ENCODE measurements at places on chromosomes 3 and 15.
A peak's percentile ranks its signal among the peaks of the same experiment; 100 is the strongest.

DNA sequence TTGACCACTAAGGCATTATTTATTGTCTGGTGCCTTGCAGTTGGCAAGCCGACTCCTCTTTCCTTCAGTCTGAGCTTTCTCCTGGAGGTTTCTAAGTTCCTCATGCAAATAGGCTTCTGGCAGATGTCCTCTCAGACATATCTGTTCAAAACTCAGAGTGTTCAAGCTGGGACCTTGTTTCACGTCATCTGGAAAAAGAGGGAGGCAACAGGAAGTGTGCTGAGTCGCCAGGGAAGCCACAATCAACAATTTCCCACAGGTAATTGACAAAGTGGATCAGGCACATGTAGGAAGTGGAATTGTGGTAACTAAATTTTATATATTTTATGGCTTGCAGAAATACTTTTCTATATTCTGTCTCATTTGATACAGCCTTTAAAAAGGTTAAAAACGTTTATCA, 14.6 kb downstream of the SCG5 start:
- no peak for DNase-seq

DNA sequence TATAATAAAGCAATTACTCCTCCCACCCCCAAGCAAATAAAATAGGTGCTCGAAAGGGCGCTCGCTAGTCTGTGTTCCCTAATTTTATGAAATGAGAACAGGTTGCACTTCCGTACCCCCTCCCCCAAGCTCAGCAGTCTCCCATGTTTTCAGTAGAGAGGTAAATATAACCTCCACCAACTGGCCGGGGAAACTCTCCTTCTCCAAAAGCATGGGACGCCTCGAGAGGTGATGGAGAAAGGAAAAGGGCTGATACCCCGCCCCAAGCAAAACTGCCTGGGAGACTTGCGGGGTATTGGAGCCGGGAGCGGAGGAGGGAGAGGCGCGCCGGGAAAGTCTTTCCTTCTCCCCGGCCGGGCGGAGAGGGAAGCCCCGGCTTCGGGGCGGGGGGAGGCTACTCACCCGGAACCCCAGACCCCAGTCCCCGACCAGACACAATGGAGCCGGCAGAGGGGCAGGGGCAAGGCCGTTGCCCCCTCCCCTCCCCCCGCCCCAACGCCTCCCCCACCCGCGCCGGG, 605 bp downstream of the DCUN1D1 start:
- DNase-seq: peak; percentile 6

DNA sequence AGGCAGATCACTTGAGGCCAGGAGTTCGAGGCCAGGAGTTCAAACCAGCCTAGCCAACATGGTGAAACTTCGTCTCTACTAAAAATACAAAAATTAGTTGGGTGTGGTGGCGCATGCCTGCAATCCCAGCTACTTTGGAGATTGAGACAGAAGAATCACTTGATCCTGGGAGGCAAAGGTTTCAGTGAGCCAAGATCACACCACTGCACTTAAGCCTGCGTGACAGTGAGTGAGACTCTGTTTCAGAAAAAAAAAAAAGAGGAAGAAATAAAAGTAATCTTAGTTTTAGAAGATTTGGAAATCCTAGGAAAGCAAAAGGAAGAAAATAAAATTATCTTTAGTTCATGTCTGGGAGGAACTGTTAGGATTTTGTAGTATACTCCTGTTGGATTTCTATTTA, 77.2 kb downstream of the IL12A start:
- DNase-seq: no peak

DNA sequence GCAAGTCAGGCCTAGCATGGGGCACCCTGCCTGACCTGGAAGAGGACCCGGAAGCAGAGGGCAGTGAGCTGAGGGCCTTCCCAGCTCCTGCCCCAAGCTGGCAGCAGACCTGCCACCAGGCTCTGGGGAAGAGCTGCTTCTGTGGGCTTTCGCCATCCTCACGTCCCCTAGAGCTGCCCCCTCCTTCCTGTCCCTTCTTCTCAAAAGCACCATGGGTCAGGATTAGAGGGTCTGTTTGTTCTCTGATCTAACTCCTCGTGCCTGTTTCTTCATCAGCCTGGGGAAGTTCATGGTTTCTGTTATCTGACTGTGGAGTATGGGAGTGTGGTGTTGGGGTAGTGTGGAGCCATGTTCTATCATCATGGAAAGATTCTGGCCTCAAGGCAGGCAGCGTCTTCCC, 58.4 kb upstream of the POLG start:
- no peak for DNase-seq

DNA sequence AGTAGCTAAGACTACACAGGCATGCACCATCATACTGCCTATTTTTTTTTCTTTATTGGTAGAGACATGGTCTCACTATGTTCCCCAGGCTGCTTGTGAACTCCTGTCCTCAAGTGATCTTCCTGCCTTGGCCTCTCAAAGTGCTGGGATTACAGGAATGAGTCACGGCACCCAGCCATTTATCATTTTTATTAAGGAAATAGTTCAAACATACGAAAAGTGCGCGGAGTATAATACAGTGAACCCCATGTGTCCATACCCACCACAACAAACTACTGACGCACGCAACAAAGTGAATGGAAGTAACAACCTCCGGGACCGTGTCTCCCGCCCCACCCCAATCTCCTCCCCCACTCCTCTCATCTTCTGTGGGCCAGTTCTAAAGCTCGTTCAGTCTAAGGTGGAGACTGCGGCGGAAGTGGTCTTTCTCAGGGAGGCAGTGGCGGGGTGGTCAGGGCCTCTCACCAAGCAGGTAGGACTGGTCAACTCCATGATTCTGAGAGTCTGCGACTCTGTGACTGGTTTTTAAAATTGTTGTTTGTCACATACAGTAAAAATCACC, 42.1 kb downstream of the DNAJB8 start:
- no peak for DNase-seq

DNA sequence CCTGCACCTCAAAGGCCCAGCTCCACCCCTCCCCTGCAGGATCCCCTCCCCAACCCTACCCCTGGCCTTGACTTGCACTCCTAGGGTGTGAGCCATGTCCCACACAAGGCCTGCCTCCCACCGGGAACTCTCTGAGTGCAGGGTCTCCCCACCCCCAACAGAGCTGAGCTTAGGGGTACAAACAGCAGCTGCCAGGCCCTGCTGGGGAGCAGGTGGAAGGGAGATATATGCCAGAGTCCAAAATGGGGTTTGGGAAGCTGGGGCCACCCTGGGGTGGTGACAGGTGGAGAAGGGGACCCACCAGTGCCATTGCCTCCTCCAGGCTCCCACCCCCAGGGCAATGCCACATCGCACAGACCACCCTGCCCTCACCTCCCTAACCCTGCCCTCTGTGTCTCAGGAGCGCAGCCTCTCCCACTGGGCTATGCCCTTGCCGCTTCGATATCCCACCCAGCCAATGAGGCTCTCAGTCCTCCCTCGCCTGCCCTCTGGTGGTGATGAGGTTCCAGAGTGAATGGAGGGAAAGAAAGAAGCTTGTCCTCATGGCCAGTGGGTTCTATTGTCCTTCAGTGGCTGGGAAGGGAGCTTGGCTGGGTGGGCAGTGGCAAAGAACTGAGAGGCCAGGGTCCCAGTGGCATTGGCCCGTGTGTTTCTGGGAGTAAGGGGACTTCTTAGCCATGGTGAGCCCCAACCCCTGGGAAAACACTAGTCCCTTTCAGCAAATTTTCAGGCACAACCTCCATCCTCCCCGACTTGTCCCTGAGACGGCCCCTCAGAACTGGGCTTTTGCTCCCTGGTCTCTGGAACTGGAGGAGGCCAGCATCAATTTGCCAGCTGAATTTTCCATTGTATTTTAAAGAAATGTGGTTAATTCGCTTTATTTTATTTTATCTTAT, 46.8 kb downstream of the CYP11A1 start:
- DNase-seq: peak; percentile 51

DNA sequence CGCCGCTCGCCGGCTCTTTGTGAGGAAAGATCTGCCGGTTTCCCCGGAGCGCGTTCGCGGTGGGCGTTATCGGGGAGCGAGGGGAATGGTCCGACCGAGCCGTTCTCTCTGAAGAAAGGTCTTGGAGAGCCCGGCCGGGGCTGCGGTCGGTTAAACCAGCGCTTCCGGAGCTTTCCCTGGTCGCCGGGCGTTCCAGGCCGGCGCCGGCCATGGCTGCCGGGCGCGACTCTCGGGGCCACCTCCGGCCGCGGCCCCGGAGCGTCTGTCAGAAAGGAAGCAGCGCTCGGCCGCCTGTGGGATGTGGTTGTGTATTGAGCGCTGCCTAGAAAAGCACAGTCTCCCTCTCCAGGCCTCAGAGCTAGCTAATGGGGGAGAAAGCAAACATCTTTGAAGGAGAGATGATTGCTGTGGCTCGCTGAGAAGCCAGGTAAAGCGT, 731 bp downstream of the FYTTD1 start:
- peak; percentile 75 for DNase-seq

DNA sequence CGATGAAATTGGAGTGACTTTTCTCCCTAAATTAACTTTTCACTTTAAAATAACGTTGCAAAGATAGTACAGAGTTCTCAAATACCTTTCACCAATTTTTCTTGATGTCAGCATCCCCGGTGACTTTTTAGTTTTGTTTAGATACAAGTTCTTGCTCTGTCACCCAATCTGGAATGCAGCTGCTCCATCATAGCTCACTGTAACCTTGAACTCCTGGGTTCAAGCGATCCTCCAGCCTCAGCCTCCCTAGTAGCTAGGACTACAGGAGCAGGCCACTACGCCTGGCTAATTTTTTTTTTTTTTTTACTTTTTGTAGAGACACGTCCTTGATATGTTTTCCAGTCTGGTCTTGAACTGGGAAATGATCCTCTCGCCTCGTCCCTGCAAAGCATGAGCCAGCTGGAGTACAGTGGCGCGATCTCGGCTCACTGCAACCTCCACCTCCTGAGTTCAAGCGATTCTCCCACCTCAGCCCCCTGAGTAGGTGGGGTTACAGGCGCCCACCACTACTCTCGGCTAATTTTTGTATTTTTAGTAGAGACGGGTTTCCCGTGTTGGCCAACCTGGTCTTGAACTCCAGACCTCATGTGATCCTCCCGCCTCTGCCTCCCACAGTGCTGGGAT, 747 bp downstream of the NSUN3 start:
- no peak for DNase-seq

DNA sequence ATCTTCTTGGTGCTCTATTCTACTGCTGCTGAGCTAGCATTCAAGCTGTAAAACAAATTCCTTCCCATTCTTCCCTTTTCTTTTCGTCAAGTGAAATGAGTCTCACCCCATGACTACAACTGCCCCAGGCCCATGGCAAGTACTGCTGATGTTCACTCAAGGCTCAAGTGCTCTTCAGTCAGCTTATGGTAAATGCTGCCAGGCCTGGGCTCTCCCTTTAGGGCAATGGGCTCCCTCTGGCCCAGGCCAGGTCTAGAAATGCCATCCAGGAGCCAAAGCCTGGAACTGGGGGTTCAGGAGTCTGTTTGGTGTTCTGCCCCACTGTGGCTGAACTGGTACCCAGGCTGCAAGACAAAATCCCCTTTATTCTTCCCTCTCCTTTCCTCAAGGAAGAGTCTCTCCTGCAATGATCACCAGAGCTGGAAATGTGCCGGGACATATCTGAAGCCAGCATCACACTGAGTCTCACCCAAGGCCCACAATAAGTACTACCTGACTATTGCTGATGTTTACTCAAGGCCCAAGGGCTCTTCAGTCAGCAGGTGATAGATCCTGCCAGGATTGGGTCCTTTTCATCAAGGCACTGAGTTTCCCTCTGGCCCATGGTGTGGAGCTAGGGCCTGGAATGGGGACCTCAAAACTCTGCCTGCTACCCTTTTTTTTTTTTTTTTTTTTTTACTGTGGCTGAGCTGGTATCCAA, 205.0 kb upstream of the STAC start:
- no peak for DNase-seq

DNA sequence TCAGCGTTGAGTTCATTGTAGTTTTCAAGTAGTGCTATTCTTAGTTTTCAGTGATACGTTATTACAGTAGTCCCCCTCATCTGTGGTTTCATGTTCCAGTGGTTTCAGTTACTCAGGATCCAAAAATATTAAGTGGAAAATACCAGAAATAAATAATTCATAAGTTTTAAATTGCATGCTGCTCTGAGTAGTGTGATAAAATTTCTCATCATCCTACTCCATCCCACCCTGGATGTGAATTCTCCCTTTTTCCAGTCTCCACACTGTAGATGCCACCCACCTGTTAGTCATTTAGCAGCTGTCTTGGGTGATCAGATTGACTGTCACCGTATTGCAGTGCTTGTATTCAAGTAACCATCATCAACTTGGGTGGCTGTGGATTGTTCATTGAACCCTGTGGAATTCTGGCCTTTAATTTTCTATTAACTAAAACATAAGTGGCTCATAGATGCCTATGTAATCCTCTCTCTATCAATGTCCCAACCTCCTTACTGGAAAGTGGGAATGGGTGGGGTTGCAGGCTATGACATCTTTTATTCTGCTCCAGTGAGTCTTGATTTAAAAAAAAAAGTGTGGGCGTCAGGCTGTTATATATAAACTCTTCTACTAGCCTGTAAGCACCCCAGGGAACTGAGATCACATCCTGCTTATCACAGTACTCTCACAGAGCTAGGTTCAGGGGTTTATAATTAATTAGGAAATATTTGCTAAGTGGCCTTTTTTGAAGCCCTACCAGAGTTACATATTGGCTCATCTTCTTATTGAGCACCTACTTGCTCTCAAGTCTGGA, 97.5 kb downstream of the CFAP20DC start:
- no peak for DNase-seq

DNA sequence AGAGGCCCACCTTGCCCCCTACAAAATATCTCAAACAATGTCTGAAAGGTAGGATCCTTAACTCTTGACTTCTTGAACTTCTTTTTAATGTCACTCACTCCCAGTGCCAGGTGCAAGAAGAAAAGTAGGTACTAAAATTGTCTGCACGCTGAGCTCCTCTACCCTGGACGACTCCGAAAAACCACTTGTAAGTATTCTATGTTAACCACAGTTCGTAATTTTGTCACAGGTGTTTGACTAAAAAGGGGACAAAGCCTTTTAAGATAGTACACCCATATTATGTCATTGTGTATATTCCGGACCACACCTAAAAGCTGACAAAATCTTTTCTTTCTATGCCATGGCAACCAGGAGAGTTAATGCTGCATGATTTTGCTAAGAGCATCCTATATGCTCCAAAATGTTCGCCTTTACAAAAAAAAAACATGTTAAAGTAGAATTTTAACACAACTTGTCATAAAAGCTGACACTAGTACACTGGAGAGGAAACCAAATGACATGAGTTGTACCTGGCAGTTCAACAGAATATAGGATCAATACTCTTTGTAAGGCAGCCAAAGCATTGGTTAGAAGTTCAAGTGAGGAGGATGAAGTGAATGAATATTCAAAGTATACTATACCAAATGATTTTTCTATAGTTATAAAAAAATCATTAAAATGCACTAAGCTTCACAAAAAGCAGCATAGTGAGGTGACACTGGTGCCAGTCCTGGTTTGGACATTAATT, 210.5 kb downstream of the FOXP1 start:
- peak; percentile 36 for DNase-seq
